ENCODE measurements at places on chromosomes 11 and 22.
A peak's percentile ranks its signal among the peaks of the same experiment; 100 is the strongest.

- no peak for DNase-seq
Observed at GRCh38 chr11:2136952-2137201, 2.3 kb downstream of the IGF2 start.

- DNase-seq: no peak
Observed at GRCh38 chr22:37244922-37245722, 1.1 kb upstream of the RAC2 start.

DNA sequence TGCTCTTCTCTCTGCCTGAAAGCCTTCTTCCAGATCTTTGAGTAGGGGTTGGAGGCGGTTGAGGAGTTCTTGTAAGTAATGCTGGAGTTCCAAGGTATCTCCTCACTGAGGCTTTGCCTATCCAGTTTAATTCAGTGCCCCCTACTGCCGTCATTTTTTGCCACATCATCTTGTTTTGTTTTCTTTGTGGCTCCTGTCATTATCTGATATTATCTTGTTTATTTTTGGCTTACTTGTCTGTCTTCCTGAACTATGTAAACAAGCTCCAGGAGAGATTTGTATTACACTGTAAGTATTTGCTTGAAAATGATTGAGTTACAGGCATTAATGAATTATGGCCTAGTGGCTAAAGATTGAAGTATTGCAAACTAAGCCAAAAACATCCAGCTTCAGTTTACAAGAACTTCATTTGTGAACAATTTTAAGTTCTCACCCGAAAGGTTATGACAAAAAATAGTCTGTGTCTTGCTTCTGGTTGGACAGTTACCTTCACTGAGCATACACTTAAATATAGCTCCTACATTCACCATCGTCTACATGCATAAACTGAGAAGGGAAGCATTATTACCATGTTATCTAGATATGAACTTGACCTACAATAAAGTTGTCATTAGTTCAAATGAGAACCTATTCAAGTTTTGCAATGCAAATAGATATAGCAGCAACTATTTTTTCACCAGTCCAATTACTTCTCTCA lies 154.8 kb downstream of the ARHGAP42 start:
- DNase-seq: no peak

DNA sequence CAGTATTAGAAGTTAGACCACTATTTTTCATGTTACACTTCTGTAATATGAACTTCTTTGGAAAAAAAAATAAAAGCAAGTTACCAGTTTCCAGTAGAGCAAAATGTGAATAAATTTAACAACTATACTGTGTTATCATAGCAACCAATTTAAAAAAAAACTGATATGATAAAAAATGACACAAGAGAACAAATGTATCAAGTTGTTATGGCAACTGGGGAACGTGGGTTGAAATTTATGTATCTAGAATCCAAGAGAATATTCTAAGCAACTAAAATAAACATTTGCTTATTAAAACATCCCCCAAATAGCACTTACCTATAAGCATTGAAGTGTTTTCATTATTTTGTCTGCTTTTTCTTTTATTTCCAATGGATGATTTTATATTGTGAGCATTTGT lies 442.4 kb downstream of the DLG2 start:
- no peak for DNase-seq

GRCh38 chr22:38629108-38629507 lies 27.1 kb downstream of the FAM227A start:
- no peak for DNase-seq

DNA sequence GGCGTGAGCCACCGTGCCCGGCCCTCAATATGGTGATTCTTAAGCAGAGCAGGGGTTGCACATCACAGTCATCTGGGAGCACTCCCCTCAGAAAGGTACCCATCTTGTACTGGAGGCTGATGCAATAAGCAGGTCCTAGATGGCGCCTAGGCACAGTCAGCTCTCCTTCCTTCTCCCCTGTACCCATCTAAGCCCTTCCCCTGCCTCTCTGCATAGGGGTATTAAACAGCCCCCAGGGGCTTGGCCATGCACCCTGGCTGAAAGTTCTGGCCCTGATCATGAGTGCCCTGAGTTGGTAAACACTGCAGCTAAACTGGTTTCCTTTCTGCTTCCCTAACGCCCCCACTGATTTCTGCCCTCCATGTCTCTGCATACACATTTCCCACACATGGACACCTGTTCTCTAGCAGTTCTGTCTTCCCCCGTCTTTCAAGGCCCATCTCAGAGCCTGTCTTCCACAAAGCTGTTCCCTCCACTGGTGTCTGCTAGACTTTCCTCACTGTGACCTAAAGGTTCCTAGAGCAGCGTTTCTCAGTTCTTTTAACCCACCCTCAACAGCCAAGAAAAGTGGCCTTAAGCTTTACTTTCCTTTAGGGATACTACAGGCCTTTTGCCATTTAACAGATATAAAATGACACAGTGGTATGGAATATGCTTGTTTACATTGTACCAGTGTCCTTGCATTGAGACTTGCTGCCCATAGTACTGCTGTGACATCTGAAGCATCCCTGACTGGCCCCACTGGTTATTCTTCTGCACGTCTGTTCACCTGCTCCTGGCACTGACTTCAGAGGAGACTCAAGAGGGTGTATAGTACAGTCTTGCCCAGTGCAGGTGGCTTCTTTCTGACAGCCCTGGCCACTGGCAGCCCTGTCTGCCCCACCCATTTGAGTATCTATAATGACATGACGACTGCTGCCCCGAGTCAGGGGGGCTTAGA lies 15.6 kb downstream of the UBE2L3 start:
- DNase-seq: no peak

DNA sequence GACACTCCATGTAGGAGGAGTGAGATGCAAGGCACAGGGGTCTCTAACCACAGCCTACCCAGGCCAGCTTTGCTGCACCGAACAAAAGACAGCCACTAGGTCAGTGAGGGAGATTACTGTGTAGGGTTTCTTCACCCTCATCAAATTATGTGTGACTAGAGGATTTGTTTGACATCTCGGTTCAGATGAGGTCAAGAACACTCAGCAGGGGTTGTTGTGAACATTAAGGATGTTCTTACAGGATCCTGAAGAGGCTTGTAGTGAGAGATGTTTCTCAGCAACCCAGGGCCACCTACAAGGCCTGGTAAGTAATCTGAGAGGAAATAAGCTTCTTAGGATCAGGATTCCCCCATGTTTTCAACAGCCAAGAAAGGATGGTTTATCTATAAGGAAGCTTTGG lies 202.1 kb downstream of the NXPE2 start:
- no peak for DNase-seq

- DNase-seq: no peak
Observed at GRCh38 chr11:60982184-60982583, 10.7 kb downstream of the CD6 start.

- DNase-seq: no peak
Observed at GRCh38 chr22:35257002-35257320, 332 bp upstream of the HMGXB4 start.

DNA sequence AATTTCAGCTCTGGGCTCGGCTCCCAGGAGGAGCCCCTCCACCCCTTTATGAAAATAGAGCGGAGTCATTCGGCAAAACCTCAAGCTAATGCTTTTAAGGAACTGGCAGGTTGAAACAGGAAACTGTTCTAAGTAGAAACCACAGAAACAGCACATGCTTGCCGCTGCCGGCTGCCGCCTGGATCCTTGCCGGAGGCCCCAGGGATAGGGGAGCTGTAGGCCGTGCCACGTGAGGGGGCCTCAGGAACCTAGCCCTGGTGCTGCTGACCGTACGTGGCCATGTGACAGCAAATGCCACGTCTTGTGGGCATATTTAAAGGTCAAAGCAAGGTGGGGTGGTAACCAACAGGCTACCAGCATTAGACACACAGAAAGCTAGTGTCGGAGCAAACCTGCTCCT lies 77.9 kb upstream of the TIMP3 start:
- DNase-seq: peak; percentile 2

DNA sequence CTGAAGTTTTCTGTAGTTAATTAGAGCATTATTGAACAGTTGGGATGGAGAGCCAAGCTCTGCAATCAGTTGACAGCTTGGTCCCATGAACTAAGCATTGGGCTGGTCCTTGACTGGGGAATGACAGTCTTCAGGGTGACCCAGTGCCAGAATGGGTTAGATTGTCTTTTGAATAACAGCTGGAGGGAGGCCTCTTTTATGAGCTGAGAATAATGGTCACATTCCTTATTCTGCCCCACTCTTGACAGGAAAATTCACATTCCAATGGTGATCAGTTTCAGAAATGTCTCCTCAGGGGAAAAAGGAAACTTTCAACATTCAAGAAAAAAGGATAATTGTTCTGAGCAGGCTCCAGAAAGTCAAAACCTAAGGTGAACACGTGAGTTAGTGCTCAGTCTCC lies 113.9 kb downstream of the KIRREL3 start:
- DNase-seq: no peak

- no peak for DNase-seq
Observed at GRCh38 chr11:86999859-87000753, 37.6 kb upstream of the TMEM135 start.

DNA sequence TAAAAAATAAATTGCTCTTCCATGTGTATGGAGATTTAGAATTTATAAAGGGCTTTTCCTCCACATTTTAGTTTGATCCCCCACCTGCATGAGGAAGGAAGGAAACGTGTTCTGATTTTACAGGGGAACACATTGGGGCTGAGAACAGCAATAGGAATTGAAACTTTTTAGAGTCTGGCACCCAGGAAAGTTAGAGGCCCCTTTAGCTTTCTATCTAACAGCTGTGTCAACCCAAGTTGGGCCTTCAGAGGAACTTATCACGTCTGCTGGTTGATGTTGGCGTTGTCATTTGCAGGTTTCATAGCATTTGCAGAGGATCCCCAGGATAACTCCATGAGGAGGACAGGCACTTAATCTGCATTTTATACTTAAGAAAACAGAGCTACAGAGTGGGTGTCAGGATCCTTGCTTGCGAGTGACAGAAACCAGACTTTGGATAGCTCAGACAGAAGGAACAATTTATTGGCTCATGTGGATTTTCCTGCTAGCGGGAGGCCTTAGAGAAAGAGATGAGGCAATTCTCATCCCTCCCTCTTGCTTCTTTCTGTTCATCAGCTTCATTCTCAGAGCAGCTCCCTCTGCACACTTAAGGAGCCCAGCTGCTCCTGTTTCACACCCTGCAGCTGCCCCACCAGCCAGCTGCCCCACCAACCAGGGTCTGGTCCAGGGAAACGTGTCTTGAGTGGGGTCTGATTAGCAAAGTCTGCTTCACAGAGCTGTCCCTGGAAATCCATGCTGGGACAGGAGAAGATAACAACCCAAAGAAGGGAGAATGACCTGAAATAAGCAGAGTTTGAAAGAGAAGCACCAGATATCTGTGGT lies 92.5 kb upstream of the OR4B1 start:
- DNase-seq: no peak

- no peak for DNase-seq
Observed at GRCh38 chr11:119187123-119187892, 2.0 kb downstream of the NHERF4 start.

DNA sequence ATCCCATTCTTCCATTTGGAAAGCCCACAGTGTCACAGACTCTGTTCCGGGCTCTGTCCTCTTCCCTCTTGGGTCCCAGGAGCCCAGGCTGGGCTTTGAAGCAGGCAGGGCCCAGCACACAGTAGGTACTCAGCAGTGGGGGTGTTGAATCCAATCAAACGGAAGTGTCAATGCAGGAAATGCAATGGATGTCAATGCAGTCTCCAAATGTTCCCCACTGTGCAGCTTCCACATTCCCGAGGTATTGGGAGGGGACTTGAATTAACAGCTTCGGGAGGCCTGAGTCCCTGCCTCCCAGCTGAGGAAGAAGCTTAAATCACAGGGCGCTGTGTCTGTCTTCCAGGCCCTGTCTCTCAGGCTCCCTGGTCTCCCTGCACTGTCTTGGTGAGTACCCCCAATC lies 21.8 kb upstream of the SMIM35 start:
- DNase-seq: no peak
